ENCODE measurements at places on chromosomes 11 and 22.
A peak's percentile ranks its signal among the peaks of the same experiment; 100 is the strongest.

GRCh38 chr11:12179531-12179930, 69.1 kb downstream of the MICAL2 start:
- no peak for DNase-seq

- DNase-seq: no peak
Measured at GRCh38 chr11:17922416-17922788, 90.4 kb downstream of the SERGEF start.

DNA sequence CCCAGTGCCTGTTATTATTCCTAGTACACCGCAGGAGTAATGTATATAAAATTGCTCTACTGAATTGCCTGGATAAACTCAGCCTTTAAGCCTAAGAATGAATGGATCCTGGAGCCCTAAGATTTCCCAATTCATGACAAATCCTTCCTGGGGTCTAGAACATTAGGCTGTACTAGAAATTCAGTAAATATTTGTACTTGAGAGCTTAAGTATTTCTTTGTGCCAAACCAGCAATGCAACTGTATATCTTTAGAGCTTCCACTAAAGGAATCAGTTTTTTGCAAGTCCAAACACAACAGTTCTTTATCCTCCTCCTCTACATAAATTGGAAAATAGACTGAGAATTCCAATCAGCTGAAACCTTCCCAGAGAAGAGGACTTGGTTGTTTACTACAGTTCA, 65.6 kb downstream of the FAM168A start:
- no peak for DNase-seq

GRCh38 chr11:833849-834311, 1.1 kb downstream of the CD151 start:
- no peak for DNase-seq

DNA sequence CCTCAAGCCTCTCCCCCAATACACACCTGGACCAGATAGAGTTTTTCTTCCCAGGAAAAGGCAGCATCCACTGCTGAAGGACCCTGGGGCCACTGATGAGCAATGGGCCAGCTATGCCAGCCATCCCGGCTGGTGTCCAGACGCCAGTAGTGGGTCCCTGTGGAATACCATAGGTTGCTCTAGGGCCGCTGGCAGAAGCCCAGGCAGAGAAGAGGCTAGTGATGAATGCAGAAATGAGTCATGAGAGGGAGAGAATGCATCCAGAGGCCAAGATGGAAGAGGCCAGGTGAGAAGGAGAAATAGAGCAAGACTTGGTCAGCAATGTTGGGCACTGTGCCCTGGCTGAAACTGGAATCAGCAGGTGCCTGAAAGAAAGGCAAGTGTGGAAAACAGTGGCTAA, 8.9 kb downstream of the HPX start:
- DNase-seq: no peak

DNA sequence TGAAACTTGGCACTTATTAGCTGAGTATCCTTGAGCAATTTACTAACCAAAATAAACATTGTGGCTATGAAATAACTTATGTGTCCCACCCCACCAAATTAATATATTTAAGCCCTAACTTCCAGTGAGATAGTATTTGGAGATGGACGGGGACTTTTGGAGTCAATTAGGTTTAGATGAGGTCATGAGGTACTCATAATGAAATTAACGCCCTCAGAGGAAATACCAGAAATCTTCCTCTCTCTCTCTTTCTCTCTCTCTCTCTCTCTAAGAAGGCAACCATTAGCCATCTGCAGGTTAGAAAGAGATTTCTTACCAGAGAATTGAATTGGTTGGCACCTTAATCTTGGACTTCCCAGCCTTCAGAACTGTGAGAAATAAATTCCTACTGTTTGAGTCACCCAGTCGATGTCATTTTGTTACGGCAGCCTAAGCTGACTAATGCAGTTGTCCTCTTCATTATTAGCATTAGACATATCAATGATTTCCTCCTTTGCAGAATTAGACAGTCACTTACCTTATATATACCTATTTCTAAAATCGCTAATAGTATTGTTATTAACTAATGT, 1284.0 kb downstream of the FAM181B start:
- no peak for DNase-seq

DNA sequence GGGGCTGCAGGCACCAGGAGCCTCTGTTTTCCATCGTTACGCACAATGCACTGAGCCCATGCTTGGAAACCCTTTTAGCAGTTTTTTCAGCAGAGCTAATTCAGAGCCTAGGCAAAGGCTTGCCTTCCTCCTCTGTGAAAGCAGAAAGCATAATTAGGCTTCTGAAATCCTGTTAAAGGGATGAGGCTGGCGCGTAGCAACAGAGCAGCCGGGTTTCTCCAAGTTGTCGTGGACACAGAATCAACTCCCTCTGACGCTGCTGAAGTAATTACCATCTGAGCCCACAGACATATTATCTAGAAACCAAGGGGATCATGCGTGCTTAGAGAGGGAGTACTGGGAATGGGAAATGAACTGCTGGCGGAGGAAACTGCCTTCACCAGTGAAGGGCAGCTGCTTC, 85.4 kb downstream of the MYO18B start:
- DNase-seq: no peak

GRCh38 chr11:1931341-1932104, 12.0 kb downstream of the TNNT3 start:
- peak; percentile 42 for DNase-seq

GRCh38 chr11:26742966-26743365, 21.1 kb upstream of the SLC5A12 start:
- no peak for DNase-seq

- DNase-seq: peak; percentile 79
Measured at GRCh38 chr11:14249121-14249963, 109.6 kb downstream of the RRAS2 start.

- no peak for DNase-seq
Measured at GRCh38 chr11:61911128-61911700, 6.2 kb downstream of the RAB3IL1 start.

- no peak for DNase-seq
Measured at GRCh38 chr11:67517784-67518552, 5.3 kb downstream of the CABP2 start.
